GM06990 (cell line): ENCODE measurements at places on chromosomes 16 and 17.

DNA sequence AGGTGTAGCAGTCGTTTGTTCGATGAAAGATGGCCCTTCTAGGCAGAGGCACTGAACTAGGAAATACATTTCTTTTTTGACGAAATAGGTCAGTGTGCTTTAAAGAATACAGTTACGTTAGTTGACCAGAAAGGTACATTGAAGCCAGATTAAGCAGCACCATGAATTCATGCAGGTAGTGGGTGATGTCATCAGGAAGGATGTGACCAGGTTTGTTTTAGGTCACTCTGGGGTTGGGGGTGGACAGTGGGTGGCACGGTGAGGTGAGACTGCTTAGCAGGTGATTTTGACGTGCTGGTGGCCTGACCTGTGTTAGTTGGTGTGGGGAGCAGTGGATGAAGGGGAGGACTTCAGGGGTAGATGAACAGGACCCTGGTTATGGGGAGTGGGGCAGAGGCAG is 3.6 kb downstream of the INO80E start:
- no peak for DNase-seq

DNA sequence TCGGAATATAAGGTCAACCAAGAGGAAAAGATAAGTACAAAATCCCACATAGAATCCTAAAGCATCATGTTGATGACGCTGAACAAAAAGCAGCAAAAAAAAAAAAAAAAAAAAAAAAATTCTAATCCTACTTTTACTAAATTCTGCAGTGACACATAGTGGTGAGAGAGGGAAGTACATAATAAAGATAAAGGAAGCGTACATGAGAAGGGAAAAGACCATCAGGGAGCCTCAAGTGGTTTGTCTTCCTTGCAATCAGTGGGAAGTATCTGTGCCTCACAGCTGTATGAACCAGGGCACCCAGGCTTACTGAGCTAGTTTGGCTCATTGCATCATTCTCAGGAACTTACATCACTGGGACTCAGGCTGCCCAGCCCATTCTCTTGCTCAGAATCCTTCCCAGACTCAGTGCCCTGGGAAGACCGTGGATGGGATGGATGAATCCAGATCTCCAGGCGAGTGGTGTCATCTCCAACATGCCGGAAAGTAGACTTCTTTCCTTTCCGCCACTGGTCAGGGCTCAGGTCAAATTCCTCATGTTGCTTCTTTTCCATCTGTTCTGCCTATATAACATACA is 21.2 kb downstream of the SMG6 start:
- DNase-seq = no peak

DNA sequence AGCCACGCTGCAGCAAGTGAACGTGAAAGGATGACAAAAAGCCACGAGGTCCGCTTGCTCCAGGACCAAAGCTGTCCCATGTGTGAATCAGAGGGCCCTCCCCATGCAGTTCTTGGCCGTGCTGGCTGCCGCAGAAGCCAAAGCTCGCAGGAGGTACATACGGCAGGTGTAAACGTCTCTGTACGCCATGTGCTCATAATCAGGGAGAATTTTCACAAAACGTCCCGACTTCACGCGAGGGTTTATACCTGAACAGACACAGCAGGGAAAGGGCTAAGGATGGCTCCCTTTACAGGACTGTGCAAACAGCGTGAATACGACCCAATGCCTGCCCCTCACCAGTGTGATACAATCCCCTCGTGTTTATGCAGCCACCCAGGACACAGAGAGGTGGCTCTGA is 25.3 kb downstream of the FBXO31 start:
- DNase-seq = no peak

- no peak for DNase-seq
Measured at GRCh38 chr16:27464626-27465482, 62.9 kb downstream of the IL21R start.

DNA sequence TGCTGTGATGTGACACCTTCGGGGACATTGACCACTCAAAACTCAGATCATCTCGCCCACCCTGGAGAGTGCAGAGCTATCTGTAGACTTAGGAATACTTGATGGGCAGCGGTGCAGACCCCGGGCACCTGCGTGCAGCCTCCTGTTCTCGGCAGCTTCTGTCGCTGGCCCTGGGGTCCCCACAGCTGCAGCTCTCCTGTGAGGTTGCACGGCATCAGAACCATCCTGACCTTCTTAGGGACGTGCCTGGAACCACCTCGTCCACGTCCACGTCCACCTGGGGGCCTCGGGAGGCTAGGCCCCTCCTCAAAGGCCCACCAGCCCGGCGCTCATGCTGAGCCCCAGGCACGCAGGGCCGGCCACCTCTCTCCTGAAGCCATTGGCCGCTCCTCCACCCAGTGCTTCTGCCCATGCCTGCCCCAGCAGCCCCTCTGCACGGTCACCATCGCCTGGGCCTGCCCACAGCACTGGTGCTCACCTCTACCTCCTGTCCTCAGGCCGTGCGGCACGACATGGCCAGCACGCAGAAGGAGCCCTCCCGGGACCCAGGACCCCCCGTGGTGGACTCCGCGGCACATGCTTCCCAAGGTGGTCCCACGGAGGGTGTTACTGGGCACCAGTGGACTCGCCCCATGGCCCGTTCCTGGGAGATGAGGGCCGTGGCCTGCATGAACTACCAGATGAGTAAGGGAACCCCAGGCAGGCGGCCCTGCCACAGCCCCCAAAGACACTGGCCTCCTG is 2.3 kb upstream of the WFIKKN1 start:
- no peak for DNase-seq

DNA sequence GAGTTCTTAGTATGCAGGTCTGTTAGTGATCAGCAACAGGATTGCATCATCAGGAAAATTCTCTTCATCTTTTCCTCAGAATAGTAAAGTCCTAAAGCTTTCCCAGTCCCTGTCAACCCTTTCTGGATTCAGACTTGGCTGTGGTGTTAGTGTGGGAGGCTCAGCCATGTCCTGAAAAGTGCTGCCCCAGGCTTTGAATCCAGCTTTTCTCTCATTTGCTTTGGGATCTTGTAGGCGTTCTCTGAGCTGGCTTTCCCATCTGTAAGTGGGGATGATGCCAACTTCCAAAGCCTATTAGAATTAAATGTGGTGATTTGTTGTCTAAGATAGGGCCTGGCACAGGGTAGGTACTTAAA is 3.0 kb downstream of the ALKBH5 start:
- no peak for DNase-seq
